ENCODE measurements at places on chromosomes 2 and 18. TPM values are rescaled to one million over a fixed set of nuclear protein-coding genes. Genes with fewer than 3 reads are reported as not detected.

The OTOS gene
- not detected for total RNA-seq

The DSC2 gene
- 22.7 TPM for total RNA-seq

The FLACC1 gene
- 0.91 TPM for total RNA-seq

The OSBPL1A gene
- 15.9 TPM for total RNA-seq

The CPO gene
- total RNA-seq = not detected

The SERPINB10 gene
- total RNA-seq = not detected

The DSG2 gene
- 32.1 TPM for total RNA-seq

The REG3G gene
- not detected for total RNA-seq

The RIT2 gene
- not detected for total RNA-seq

The LYPD1 gene
- 15.8 TPM for total RNA-seq

The STPG4 gene
- total RNA-seq = 0.79 TPM

The NEUROD1 gene
- not detected for total RNA-seq

The ITPRID2 gene
- total RNA-seq = 62.0 TPM

The ANKRD30BL gene
- total RNA-seq = not detected

The SCYGR2 gene
- not detected for total RNA-seq

The ABCG8 gene
- total RNA-seq = 0.12 TPM

The FBXO48 gene
- 1.2 TPM for total RNA-seq

The FHOD3 gene
- not detected for total RNA-seq

The QPCT gene
- total RNA-seq = 4.7 TPM

The TUBA3E gene
- 0.57 TPM for total RNA-seq

The REEP1 gene
- total RNA-seq = 14.9 TPM

The ABCB11 gene
- total RNA-seq = not detected

The CAB39 gene
- 33.2 TPM for total RNA-seq

The RAB6C gene
- total RNA-seq = not detected

The CSRNP3 gene
- 1.2 TPM for total RNA-seq

The AP1S3 gene
- 180 TPM for total RNA-seq

The PRSS56 gene
- not detected for total RNA-seq

The TNFAIP6 gene
- not detected for total RNA-seq

The CPLX4 gene
- total RNA-seq = not detected

The EPHA4 gene
- total RNA-seq = 95.5 TPM

The RBKS gene
- total RNA-seq = 7.1 TPM

The SIX3 gene
- not detected for total RNA-seq

The GAREM1 gene
- total RNA-seq = 0.51 TPM

The ABHD1 gene
- 0.23 TPM for total RNA-seq

The BCL11A gene
- total RNA-seq = 0.21 TPM

Data from Caco-2 (cell line).